NCI-H1930 (cell line): ENCODE measurements at places on chromosomes 3 and 15.
A peak's percentile ranks its signal among the peaks of the same experiment; 100 is the strongest.

- no peak for DNase-seq
These were observed 72.7 kb downstream of the DTWD1 start for GRCh38 chr15:49693498-49693897.

- no peak for DNase-seq
These were observed 1.5 kb downstream of the CHSY1 start for GRCh38 chr15:101250341-101250831.

DNA sequence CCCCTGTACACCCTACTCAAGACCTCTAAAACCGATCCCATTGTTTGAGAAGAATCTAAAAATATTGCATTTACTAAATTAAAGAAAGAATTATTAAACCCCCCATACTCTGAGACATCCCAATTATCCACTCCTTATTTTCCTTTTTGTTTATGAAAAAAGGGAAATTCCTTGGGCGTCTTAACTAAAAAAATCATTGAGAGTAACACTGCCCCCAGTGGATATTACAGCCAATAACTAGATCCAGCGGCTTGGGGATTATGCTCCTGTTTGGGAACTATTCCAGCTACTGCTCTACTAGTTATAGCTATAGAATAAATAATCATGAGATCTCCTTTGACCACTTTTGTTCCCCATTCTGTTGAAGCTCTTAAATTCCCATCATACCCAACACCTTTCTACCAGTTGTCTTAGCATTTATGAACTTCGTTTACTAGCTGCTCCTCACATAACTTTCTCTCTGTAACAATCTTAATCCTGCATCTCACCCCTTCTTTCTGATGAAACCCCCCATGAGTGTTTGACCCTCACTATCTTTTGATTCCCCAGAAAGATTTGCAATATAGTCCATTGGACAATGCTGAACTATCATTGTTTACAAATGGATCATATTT is 12.7 kb upstream of the CFAP91 start:
- no peak for DNase-seq

DNA sequence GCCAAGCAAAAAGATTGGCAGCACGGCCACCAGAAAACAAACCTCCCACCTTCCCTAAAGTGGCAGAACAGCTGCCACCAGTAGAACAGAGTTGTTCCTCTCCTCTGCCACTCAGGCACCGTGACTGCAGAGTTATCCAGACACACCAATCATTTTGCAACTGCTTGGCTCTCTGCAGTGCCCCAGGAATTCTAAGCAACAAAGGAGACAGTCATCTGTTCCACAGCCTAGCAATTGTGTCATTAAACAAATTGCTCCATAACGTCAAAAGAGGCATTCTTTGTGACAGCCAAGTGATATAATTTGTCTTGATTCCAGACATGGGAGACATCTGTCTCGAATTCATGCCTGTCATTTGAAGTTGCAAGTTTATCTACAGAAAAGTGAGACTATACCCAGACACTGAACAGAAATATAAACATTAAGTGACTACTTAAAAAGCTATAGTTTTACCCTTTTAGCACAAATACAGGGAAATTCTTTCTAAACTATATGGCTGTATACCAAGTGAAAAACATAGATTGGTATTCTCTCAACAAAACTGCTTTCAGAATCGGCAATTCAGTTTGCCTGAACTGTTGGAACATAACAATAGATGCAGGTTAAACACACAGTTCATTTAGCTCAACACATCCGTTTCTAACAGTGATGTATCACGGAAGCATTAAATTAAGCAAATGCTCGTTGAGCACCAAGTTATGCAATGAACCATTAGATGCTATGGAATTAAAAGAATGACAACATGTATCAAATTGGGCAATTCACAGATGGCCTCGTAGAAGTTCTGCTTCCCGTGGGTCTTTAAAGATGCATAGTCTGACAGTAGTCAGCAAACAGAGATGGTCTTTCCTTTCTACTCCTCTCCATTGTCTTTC is 281.3 kb downstream of the FGF12 start:
- DNase-seq, result peak; percentile 23

GRCh38 chr3:99845999-99846398 is 28.3 kb downstream of the CMSS1 start:
- no peak for DNase-seq

GRCh38 chr15:85646538-85647091 is 148.1 kb downstream of the KLHL25 start:
- no peak for DNase-seq

DNA sequence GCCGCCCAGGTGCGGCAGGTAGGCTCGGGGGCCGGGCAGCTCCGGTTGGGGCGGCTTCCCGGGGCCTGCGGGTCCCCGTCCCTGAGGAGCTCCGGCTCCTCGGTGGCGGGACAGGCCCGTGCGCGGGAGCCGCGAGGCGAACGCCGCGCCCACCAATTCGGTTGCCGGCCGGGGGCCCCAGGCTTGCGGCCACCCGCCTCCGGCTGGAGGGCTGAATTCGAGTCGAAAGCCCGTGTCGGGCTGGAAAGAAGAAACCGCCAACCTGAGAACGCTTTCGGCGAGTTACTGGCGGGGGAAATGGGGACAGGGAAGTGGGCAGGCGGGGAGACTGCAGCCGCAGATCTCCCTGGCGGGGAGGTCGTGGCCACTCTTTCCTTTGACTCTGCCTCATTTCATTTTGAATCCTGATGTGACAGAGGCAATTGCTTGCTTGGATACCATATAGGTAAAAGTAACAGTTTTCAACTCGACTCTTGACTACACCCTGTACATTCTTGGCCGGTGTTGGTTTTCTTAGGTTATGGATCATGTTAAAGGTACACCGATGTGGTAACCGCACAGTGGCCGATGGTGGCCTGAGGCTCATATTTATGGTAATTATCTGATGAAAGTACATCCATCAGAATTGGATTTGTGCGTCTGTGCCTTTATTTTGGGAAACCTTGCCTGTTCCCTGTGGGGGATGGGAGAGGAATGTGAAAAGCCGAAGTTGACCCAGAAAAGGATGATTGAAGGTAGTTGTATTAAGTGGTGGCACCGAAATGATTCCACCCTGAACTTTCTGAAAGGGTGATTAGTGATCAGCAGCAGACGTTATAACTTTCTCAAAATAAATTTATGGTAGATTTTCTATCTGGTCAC is 1.7 kb downstream of the B3GNT5 start:
- DNase-seq, result no peak

DNA sequence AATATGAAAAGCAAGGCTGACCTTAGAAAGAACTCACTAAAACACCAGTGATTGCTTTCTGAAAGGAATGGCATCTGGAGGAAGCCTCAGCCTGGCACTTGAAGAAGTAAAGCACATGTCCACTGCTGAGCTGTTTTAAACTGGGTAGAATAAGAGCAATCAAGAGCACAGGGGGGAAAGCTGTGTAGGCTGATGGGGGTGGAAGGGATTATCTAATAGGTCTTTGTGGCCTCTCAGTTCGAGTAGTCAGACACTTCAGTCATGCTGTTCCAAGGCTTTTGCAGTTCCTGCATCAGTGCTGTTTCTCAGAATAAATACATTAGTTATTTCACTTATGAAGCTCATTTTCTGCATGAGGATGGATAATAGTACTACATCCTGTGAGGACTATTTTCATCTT is 22.6 kb downstream of the CCDC191 start:
- no peak for DNase-seq

- DNase-seq, result no peak
These were observed 163.1 kb downstream of the ROBO1 start for GRCh38 chr3:79604681-79605080.

GRCh38 chr3:159806412-159806811 is 182.2 kb upstream of the IL12A start:
- DNase-seq, result no peak
